COLO829 (cell line): ENCODE measurements at places on chromosomes 1 and 21.

DNA sequence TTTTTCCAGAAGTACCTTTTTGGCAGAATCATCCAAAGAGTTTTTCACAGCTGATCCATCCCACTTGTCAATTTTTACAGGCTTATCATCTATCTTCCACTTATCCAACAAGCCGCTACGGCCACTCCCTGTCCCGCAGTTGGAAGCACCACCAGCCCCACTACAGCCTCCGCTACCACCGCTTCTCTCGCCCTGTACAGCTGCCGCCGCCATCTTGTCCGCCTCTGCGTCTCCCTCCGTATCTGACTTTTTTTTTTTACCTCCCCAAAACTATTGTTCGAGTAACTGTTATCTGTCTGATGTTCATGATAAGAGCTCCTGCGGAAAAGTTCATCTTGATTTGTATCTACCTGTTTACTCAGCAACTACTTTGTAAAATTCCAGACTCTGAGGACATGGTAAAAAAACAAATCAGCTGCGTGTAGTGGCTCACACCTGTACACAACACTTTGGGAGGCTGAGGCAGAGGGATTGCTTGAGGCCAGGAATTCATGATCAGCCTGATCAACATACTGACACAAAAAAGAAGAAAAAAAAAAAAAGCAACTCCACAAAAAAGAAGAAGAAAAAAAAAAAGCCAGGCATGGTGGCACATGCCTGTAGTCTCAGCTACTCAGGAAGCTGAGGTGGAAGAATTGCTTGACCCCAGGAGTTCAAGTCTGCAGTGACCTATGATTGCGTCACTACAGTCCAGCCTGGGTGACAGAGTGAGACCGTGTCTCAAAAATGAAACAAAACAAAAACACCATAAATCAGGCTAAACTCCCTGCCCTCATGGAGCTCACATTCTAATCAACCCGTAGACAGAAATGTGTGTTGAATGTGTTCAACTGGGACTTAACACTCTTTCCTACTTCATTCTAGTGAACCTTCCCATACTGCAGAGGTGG lies 8.0 kb upstream of the EYA3 start:
- no peak for DNase-seq

DNA sequence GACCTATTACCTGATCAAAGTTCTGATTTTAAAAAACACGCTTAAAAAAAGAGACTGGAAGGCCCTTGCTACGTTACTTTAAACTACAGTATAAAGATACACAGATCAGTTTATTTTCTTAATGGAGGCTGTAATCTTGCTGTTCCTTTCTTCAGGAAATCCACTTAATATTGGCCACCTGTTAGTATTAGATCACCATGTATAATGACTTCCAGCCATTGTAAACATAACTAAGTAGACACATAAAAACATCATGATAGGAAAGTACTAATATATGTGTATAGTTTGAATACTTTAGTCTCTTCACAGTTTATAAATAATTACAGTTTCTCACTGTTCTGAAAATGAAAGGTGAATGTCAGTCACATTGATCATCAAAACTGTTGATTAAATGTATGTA lies 68.6 kb downstream of the ADGRL2 start:
- DNase-seq, result no peak

DNA sequence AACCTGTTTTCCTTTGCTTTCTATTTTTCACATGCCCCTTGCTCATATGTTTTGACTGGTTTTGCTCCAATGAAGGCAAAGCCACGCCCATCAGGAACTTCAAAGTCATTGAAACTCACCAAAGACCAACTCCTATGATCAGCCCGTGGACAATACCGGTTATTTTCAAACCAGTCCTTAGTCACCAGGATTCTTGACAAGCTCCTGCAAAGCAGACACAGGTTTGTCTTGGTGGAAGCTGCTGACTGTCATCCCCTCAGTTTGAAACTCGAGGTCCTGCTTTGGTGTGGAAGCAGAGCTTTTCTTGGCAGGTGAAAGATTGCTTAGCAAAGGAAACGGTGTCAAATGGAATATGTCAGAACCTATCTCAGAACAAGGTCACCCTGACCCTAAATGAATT lies 384.7 kb upstream of the CXADR start:
- no peak for DNase-seq

DNA sequence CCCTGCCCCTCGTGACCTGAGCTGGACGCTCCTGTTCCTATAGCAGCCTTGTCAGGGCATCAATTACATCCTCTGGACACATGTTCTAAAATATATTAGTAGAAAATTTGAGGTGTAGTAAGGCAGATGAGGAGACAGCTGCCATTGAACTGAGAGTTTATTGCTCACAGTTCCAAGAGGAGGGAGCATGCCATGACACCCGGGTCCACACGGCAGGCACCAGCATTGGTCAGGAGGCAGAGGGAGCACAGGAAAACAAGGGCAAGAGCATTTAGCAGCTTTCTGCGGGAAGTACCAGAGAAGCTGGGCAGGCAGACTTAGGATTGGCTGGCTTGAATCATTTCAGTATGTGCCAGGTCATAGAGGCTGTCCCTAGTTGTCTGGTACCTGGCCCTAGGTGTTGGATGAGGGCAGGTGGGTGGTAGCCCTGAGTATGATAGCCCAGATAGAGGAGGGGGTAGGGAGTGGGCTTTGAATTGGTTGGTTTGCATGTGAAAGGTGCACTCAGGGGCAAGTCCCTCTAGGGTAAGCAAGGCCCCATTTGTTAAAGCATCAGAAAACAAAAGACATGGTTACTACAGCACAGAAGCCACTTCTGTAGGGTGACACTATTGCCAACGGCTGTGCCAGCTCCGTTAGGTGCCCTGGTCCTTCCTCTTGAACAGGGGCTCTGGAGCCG lies 223.6 kb upstream of the RAB4A start:
- no peak for DNase-seq

GRCh38 chr1:45385302-45385701 lies 45.1 kb upstream of the MUTYH start:
- DNase-seq, result no peak

DNA sequence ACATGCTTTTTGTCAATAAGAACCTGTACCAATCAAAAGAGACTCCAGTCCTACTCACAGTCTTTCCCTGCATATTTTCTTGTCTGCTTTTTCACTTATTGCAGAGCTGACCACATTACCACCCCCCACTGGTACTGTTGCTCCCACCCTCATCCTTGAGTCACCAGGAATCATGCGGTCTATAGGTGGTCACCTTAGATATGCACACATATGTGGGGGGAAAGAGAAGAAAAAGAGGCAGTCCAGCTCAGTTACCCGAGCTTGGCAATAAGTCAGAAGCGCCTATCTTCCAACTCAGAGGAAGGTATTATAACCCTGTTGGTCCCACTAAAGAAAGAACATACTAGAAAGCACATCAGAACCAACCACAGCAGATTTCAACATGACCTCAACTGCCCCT lies 119.2 kb downstream of the SMYD2 start:
- no peak for DNase-seq

DNA sequence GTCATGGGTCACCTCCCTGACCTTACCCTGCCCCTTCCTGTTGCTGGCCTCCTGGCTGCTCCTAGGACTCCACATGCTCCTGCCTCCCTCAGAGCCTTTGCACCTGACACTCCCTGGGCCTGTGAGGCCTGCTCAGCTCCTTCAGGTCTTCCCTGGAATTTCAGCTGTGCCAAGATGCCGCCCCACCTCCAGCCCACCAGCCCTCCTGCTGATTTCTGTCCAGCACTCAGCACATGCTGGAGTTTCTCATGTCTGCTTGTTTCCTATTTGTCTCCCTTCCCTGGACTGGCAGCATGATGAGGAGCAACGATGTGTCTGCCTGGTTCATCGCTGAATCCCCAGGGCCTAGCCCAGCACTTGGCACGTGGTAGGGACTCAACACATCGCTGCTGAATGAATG lies 3.0 kb downstream of the MFAP2 start:
- no peak for DNase-seq

DNA sequence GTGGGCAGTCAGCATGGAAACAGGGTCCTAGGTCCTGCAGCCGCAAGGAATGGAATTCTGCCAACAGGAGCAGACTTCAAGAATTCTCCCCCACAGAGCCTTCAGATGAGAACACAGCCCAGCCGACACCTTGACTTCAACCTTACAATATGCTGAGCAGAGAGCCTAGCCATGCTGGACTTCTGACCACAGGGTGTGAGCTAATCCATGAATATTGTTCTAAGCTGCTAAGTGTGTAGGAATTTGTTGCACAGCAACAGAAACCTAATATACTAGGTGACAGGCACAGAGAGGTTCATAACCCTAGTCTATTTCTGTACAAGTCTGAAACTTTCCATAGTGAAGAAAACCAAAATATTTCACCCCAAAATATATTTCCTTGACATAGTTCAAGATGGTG lies 32.9 kb upstream of the IFNGR2 start:
- DNase-seq, result no peak

GRCh38 chr1:50106095-50106761 lies 2.5 kb upstream of the ELAVL4 start:
- DNase-seq, result no peak

DNA sequence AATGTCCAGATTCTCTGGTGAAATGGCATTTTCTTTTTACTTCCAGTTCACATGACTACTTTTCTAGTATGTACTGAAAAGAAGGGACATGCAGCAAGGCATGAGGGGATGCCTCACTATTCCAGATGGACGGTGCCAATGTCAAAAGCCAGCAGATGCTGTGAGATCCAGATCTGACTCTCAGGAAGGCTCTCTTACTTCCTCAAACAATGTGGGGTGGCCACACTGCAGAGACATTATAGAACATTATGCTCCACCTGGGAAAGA lies 17.7 kb downstream of the CRYZ start:
- DNase-seq, result no peak

DNA sequence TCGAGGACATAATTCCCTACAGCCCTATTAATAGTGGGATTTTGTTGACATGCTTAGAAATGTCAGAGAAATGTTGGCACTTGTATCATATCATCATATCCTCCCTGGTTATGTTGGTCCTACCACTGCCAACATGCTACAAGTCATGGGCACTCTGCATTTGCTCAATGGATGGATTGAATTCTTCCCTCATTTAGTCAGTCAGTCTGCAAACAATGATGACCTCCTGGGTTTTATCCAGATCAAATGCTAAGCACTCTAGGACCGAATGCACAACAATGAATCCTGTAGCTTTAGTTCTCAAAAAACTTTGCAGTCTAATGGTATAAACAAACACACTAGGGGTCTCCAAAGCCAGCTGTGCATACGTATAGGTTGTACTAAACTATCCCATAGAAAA lies 357.2 kb upstream of the DPYD start:
- no peak for DNase-seq

- DNase-seq, result no peak
Observed at GRCh38 chr1:205666372-205667166, 13.7 kb downstream of the SLC45A3 start.

DNA sequence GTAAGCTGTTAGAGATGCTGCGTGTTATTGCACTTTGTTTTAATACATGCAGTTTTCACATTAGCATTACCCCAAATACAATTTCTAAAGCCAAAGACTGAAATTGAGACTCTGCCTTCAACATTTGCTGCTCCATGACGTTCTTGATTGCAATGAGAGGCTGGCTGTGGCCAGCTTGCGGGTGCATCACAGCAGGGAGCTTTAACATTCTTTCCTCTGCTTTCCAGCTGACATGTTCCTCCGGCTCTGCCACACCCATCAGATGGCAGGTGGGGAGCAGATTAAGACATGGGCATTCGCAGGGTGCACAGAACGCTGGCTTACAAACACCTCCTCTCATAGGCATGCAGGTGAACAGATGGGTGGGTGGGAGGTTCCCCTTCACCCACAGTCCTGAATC lies 314.1 kb downstream of the DISC1 start:
- no peak for DNase-seq

DNA sequence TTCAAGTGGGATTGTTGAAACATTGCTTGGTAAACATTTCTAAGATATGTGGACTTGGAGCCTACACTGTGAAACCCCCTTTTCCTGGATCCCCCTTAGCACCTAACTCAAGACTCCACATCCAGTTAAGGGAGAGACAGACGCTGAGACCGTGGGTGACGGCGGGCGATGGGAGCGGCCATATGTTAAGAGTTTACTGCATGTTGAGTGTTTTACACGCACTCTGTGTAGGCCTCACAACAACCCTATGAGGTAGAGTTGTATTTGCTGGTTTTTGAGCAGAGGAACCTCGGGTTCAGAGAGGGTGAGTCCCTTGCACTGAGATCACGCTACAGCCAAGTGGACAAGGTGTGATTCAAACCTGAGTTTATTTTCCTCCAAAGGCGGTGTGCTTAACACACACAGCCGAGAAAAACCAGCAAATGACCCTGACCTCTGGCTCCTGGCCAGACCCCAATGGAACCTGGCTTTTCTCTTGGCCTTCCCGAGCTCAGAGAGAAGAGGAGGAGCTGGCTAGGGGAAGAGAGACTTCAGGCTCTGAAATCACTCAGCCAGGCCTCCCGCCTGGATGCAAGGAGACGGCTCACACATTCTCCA lies 46.9 kb upstream of the GOLT1A start:
- no peak for DNase-seq

GRCh38 chr1:35834218-35834617 lies 26.4 kb downstream of the AGO4 start:
- no peak for DNase-seq

- no peak for DNase-seq
Observed at GRCh38 chr1:202274611-202275010, 67.1 kb downstream of the UBE2T start.

GRCh38 chr1:30012455-30013440 lies 710.6 kb downstream of the MATN1 start:
- DNase-seq, result no peak

DNA sequence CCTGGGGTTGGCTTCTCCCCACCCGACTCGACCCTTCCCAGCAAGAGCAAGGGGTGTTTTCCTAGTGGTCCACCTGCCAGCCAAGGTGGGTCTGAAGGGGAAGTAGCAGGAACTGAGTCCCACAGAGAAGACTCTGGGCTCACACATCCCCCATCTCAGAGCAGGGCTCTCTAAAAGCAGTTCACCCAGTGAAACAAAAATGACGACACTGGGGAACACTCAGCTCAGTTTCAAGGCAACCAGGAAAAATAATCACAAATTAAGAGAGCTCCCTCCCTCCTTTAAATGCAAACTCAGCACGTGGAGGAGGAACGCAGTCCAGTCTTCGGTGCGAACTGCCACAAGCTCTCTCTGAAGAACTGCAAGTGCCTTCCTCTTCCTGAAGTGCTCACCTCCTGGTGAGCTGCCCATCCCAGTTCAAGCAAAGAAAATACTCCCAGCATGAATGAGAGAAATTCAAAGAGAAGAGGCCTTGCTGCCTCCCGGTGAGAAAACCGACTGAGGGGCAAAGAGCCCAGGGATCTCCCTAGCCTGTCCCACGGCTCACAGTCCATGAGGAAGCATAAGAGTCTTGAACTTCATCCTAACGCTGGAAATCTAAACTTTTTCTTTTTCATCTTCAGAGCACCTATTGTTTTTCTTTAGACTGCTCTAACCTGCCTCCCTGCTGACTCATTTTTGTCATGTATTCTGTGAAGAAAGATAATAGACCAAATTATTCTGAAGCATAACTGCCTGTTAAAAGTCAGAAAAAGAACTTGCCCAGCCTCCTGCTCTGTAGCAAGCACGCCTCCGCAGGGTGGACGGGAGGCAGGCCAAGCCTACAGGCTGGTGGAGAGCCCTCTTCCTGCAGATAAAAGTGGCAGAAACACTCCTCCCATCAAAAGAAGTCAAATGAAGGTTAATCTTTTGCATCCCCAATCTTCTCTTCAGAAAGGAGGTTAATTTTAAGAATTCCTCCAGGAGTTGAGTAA lies 281.4 kb downstream of the HHIPL2 start:
- no peak for DNase-seq

GRCh38 chr1:27724961-27725373 lies 794 bp upstream of the FAM76A start:
- DNase-seq, result peak; percentile 42
